ENCODE measurements at places on chromosomes 2 and 18.

DNA sequence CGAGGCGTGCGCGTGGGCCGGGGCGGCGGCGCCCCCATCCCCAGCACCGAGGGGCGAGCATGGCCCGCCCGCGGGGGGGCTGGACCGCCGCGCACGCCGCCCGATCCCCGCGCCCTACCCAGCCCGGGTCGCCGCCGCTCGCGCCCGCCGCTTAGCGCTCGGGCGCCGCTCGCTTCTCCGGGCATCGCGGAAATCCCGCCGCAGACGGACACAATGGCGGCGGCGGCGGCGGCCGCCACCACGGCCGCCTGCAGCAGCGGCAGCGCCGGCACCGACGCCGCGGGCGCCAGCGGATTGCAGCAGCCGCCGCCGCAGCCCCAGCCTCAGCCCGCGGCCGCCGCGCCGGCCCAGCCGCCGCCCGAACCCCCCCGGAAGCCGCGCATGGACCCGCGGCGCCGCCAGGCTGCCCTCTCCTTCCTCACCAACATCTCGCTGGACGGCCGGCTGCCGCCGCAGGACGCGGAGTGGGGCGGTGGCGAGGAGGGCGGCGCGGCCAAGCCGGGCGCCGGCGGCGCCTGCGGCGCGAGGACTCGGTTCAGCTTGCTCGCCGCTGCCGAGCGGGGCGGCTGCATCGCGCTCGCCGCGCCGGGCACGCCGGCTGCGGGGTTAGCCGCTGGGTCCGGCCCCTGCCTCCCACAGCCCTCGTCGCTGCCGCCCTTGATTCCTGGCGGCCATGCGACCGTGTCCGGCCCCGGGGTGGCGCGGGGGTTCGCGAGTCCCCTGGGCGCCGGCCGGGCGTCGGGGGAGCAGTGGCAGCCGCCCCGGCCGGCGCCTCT, 453 bp downstream of the CABLES1 start:
- DNase-seq = no peak

GRCh38 chr18:50757358-50757757, 62.5 kb downstream of the MRO start:
- DNase-seq = no peak

GRCh38 chr2:112244854-112245253, 10.0 kb downstream of the ZC3H8 start:
- no peak for DNase-seq

DNA sequence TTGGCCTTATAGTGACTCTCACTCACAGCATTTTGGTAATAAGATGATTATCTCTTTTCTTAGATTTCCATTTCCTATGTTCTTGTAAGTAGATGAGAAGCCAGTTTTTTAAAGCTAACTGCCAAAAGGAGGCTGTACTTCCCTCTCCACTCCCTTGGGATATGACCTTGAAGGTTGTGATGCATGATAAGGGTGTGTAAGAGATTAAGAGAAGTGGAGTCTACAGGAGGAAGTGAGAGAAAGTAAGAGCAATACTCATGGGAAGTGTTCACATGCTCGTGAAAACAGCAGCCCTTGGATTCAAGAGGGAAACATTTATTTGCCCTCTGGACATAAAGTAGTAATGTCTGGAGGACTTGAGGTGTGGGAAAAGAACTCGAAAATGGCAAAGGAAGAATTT, 171.5 kb downstream of the EVA1A start:
- DNase-seq = no peak

GRCh38 chr2:45010702-45011012, 1.4 kb upstream of the SIX2 start:
- no peak for DNase-seq

Measured in kidney capillary endothelial cell (primary cell).